ENCODE measurements at places on chromosomes 1 and 21. TPM values are rescaled to one million over a fixed set of nuclear protein-coding genes. Genes with fewer than 3 reads are reported as not detected.

GRCh38 chr1:71097428-71097827, 16.6 kb upstream of the ZRANB2 start:
- DNase-seq: no peak

DNA sequence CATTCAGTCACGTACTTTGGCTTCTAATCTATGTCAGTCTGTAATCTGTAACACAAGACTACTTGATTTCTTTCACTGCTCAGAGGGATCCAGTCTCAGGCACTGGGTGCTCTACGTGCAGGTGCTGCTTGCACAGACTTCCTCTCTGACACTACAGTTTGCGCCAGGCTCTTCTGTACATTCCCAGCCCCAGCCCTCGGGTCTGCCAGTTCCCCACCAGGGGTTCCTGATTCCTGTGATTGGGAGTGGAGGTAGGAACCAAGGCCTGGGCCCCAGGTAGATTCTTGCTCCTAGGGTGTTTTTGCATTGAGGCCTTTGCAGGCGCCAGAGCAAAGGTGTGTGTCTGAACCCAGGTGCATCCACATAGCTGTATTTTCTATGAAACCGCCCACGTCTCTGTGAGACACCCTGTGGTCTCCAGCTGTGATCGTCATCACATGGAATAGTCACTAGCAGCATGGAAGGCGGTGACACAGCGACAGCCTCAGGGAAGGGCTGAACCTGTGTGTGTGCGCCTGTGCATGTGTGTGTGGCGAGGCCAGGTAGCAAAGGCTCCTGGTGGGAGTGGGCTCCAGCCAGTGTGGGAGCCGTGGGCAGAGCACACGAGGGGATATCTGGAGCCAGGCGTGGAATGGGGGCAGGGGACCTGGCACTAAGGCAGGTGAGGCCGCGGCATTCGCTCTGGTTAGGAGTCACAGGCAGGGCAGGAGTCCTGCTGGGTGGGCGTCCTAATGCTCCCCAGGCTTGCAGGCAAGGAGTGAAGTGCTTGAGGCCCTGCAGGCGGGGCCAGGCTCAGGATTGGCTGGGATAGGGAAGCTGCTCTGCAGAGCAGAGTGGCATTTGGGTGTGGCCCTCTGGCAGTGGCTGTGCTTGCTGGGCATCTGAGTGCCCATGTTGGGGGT, 5.2 kb downstream of the GJC2 start:
- no peak for DNase-seq

The SLC5A9 gene
- total RNA-seq: not detected

GRCh38 chr1:201754353-201754752, 74.6 kb upstream of the IPO9 start:
- no peak for DNase-seq

DNA sequence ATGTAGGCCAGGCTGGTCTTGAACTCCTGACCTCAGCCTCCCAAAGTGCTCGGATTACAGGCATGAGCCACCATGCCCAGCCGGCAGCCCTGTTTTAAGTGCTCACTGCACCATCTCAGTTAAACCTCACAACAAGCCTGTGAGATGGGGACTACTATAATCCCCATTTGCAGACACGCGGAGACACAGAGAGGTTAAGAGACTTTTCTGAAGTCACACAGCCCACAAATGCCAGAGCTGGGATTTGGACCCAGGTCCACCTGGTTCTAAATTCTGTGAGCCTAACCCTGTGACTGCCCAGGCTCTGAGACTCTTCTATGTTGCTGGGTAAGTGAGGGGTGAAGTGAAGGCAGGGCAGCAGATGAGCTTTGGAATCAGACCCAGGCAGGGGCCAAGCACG, 6.4 kb downstream of the PADI1 start:
- DNase-seq: no peak

The PAQR6 gene
- total RNA-seq: 2.0 TPM

All from G401 (cell line).